GOT3 (cell line): ENCODE measurements at places on chromosomes 12 and 14.

DNA sequence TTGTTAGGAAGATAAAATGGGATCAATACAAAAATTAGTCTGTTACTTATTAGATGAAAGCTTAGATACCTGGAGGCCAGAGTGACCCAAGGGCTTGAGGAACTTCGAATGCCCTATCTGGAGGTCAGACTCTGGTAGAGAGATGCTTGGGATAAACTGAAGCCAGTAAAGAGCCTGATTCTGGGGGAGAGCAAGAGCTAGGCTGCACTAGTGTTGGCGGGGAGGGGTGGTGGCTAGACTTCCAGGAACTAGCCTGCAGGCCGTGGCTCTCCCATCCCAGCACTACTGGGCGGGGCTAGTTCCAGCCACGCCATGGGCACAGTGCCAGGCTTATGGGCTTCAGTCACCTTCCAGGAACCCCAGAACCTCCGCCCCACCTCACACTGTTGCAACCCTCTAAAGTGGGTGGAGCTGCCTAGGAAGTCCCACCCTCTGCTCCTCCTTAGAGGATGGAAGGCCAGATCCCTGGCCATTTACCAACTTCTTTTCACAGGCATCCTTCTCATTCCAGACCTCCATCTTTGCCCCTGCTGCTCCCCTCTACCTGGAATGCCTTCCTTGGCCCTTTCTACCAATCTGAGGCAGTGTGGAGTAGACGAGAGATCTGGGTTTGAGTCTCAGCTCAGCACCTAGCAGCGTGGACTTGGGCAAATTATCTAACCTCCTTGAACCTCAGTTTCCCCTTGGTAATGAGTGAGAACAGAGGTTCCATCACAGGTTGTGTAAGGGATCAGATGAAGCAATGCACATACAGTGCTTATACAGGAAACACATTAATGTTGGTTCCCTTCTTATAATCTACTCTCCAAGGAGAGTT, 6.3 kb upstream of the NFE2 start:
- no peak for DNase-seq

GRCh38 chr14:68862954-68863594, 70.2 kb upstream of the ZFP36L1 start:
- DNase-seq, result no peak

DNA sequence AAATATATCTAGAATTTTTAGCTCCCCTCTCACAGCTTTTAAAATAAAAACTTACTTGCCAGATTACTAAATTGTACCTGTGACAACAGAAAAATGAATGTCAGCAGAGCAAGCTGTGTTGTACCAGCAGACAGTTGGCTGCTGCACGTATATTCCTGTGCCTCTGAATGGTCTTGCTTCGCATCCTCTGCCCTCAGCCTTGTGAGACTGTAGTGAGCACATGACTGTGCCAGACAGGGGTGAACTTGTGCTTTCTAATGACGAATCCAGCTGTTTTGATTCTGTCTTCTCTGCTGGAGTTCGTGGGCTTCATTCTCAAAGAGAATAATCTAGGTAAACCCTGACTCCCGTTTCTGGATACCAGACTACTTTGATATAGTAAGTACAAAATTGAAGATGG, 58.3 kb upstream of the FRMD6 start:
- no peak for DNase-seq

GRCh38 chr12:57047981-57048380, 1.9 kb downstream of the MYO1A start:
- no peak for DNase-seq

- DNase-seq, result no peak
Measured at GRCh38 chr12:92337128-92337527, 191.5 kb upstream of the BTG1 start.

- no peak for DNase-seq
Measured at GRCh38 chr12:46148327-46149078, 120.3 kb downstream of the SLC38A1 start.

GRCh38 chr12:15205341-15206010, 15.7 kb downstream of the RERG start:
- no peak for DNase-seq

DNA sequence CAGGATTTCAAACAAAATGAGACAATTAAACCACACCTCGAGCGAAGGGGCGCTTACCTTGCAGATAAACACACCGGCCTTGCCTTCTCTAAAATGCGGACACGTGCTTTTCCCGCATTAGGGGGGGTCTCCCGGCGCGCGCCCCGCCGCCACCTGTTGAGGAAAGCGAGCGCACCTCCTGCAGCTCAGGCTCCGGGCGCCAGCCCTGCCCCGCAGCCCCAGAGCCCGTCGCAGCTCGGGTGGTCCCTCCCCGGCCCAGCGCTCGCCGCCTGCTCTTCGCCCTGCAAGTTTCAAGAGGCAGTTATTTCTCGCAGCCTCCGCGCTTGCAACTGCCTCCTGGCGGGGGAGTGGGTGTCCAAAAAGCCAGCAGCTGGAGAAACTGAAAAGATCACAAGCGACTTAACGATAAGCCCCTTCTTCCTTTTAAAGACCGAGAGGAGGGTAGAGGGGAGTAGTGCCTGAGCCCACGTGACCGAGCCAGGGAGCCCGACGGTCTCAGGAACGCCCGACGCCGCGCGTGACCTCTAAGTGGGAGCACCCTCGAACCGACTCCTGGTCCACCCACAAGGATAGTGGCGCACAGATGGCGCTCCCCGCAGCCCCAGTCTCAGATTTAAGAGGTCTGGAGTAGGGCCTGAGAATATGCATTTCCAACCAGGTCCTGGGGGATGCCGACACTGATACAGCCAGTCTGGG, at the start of gene ESR2:
Gene ESR2, minus strand, starts transcription at position 396 of the 696 bp plus-strand sequence. CDS start 11,386 bp downstream, outside the sequence.
- DNase-seq, result no peak

GRCh38 chr12:51621156-51621922, 30.3 kb downstream of the SCN8A start:
- DNase-seq, result no peak

- no peak for DNase-seq
Measured at GRCh38 chr12:91622981-91623380, 440.4 kb upstream of the DCN start.

DNA sequence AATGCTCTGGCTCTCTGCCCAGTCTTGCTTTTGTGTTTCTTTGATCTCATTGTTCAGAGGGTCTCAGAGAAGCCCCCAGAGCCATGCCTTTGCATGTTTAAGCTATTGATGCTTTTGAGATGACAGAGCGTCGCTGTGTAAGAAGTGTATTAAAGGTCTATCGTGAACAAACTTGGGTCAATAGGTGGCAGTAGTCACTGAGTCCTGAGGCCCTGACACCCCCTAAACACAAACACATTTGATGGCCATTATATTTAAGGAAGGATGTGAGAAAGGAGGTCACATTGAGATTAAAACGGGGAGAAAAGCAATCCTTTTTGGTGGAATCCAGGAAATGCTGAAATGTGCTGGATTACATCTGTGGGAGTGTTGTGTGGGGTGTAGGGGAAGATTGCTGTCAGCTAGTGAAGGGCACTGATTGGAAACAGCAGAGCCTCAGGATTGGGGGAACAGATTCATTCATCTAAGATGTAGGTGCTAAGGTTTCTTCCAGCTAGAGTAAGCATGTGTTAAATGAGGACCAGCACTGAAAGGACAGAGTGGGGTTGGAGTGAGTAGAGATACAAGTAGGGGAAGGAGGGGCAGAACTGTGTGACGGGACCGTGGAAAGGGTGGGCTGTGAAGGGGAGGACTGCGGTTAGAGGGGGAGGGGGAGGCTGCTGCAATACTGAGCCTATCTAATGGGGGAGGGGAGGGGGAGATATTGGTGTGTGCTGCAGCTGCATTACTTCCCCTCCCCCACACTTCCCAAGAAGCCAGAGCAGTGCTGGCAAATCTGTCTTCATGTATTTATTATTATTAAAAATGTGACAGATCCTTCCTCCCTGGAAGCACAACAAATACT, 12.7 kb downstream of the NGDN start:
- DNase-seq, result no peak

DNA sequence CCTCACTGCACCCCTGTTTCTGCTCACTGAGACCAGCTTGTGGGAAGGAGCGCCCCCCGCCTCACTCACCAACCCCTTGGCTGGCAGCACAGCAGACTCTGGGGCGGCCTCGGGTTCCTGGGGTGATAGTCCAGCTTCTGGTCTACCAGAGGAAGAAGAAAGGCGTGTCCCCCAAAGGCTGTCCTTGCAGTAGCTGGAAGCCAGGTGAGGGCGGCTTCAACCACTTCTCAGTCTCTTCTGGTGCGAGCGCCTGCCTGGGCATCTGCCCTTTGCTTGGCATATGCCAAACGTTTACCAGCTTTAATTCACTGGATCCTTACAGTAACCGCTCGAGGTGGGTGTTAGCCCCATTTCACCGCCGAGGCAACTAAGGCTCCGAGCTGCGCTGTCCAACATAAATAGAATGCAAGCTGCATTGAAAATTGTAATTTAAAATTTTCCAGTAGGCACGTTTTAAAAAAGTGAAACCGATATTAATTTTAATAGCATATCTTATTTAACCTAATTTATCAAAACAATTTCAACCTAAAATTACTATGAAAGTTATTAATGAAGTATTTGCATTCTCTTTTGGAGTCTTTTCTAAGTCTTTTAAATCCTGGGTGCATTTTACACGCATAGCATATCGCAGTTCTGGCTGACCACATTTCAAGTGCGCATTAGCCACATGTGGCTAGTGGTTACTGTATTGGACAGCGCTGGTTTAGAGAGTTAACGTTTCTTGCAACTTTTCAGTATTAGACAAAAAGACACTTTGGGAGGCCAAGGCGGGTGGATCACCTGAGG, 872 bp downstream of the FAM177A1 start:
- no peak for DNase-seq

- DNase-seq, result no peak
Measured at GRCh38 chr14:34374998-34375740, 86.9 kb downstream of the SPTSSA start.

GRCh38 chr14:21227981-21228380, 41.3 kb downstream of the HNRNPC start:
- DNase-seq, result no peak

DNA sequence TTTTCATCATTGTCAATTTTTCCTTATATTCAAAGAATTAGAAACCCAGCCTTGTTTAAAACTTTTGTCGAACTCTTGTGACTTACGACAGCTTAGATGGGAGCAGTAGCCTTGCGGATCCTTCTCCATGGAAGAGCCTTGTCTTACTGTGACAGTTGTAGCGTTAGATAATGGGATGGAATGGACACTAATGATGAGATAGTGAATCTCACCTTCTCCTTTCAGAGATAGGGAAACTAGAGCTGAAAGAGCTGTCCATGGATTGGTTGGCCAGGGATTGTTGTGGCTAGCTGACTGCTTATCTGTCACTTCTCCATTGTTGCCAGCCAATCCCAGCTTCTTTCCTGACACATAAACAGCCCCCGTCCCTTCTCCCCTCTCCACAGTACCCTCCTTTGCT, 59.4 kb downstream of the BHLHE41 start:
- DNase-seq, result no peak

GRCh38 chr12:67910360-67911274, 78.6 kb upstream of the IFNG-AS1 start:
- peak; percentile 97 for DNase-seq

- no peak for DNase-seq
Measured at GRCh38 chr12:7068240-7068993, 7.9 kb downstream of the C1S start.
